Activated naive CD4-positive, alpha-beta T cell treated with anti-CD3 and anti-CD28 coated beads for 36 hours (primary cell): ENCODE measurements at places on chromosomes 3 and 15. TPM values are rescaled to one million over a fixed set of nuclear protein-coding genes. Genes with fewer than 3 reads are reported as not detected.

GRCh38 chr3:157147099-157147803 is 12.7 kb downstream of the CCNL1 start:
- no peak overlapping the region for H3K4me3 ChIP-seq
- H3K27ac ChIP-seq, result peak overlapping the region; percentile 67
- H3K27me3 ChIP-seq, result no peaks in the 10 kb centered on the region
- no peak for DNase-seq
- peaks cover 42% of the 10 kb centered on the region for H3K4me1 ChIP-seq
- H3K36me3 ChIP-seq, result peaks cover 55% of the 10 kb centered on the region

The TEX55 gene
- total RNA-seq, result not detected

- H3K36me3 ChIP-seq, result no peaks in the 10 kb centered on the region
- DNase-seq, result no peak
- H3K27ac ChIP-seq, result no peak overlapping the region
- no peaks in the 10 kb centered on the region for H3K4me1 ChIP-seq
- H3K4me3 ChIP-seq, result no peak overlapping the region
Observed at GRCh38 chr3:169454823-169455222, 208.7 kb downstream of the MECOM start.

The GUCA1C gene
- not detected for total RNA-seq

The ZNF662 gene
- total RNA-seq, result 1.2 TPM

DNA sequence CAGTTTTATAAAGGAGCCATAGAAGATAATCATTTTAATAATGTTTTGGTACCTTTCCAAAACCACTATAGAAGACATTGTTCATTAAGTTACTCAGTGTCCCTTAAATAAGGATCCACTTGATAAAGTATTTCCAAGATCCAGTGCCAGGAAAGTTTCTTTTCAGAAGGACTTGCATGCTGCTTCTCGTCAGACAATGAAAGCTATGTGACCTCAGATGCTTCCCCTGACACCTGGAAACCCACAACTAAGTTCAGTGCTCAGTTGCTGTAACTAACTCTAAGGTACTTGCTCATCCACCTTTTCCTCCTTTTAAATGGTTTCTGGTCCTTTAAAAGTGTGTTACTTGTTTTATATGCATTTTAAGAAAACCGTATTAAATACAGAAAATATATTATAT is 7.3 kb downstream of the SSR3 start:
- no peak for DNase-seq
- peaks cover 36% of the 10 kb centered on the region for H3K4me1 ChIP-seq
- H3K27me3 ChIP-seq, result no peaks in the 10 kb centered on the region
- peaks cover 42% of the 10 kb centered on the region for H3K36me3 ChIP-seq

The NDUFB5 gene
- 148 TPM for total RNA-seq

GRCh38 chr3:165903885-165904630 is 66.8 kb upstream of the BCHE start:
- no peaks in the 10 kb centered on the region for H3K36me3 ChIP-seq
- DNase-seq, result no peak
- H3K4me3 ChIP-seq, result no peak overlapping the region

GRCh38 chr15:61264986-61265385 is 35.9 kb upstream of the RORA start:
- H3K36me3 ChIP-seq, result peaks cover 3% of the 10 kb centered on the region
- no peak overlapping the region for H3K4me3 ChIP-seq
- H3K27me3 ChIP-seq, result peaks cover 15% of the 10 kb centered on the region
- no peak overlapping the region for H3K27ac ChIP-seq
- H3K4me1 ChIP-seq, result no peaks in the 10 kb centered on the region

GRCh38 chr15:79434361-79434760 is 2.2 kb downstream of the MINAR1 start:
- no peak overlapping the region for H3K4me3 ChIP-seq
- H3K27ac ChIP-seq, result no peak overlapping the region
- H3K4me1 ChIP-seq, result peaks cover 11% of the 10 kb centered on the region
- no peak for DNase-seq

DNA sequence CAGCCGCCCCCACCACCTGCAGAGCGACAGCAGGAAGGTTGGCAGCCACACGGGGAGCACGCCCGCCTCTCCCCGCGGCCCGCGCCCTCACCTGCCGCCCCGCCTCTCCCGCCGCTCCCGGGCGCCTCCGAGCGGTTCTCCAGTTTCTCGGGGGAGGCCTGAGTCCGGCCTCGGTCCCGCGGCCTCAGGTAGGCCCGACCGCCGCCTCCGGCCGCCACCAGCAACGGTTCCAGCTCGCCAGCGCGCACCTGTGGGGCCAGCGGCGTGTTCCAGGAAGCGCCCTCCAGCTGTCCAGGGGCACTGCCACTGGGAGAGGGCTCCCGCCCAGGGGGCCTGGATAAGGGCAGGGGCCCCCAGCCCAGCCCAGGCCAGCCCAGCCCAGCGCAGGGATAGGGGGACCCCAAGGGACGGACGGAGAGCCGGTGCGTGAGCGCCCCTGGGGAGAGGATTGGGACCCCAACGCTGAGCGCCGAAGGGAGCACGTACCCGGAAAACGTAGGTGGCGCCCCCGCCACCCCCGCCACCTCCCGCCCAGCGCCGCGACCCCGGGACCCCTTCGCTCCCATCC is 2.2 kb downstream of the LTK start:
- H3K4me1 ChIP-seq, result peaks cover 19% of the 10 kb centered on the region
- peaks cover 5% of the 10 kb centered on the region for H3K36me3 ChIP-seq
- H3K27me3 ChIP-seq, result peaks cover 32% of the 10 kb centered on the region
- no peak overlapping the region for H3K27ac ChIP-seq

The HYPK gene
- total RNA-seq, result 21.1 TPM

The GNAT1 gene
- not detected for total RNA-seq

- H3K4me3 ChIP-seq, result no peak overlapping the region
- H3K27ac ChIP-seq, result peak overlapping the region; percentile 78
- no peaks in the 10 kb centered on the region for H3K27me3 ChIP-seq
- peaks cover 8% of the 10 kb centered on the region for H3K36me3 ChIP-seq
- peaks cover 39% of the 10 kb centered on the region for H3K4me1 ChIP-seq
- DNase-seq, result peak; percentile 94
Observed at GRCh38 chr15:92803852-92804609, 96.1 kb upstream of the CHD2 start.

DNA sequence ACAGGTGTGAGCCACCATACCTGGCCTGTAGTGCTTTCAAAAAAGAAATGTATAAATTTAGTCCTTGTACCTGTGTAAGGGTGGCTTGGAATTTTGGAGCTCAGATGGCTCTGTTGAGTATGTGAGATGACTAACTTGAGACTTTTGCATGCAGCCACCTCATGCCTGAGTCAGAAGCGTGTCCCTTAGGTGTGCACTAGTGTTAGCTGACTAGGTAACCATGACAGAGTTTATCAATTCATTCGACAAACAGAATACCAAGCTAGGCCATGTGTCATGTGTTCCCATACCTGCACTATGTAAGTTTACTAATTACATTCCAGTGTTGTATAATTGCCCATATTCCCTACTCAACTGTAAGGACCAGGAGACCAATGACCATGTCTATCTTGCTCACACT is 4.0 kb upstream of the ZNF639 start:
- H3K36me3 ChIP-seq, result peaks cover 2% of the 10 kb centered on the region
- H3K27ac ChIP-seq, result no peak overlapping the region
- no peak overlapping the region for H3K4me3 ChIP-seq

DNA sequence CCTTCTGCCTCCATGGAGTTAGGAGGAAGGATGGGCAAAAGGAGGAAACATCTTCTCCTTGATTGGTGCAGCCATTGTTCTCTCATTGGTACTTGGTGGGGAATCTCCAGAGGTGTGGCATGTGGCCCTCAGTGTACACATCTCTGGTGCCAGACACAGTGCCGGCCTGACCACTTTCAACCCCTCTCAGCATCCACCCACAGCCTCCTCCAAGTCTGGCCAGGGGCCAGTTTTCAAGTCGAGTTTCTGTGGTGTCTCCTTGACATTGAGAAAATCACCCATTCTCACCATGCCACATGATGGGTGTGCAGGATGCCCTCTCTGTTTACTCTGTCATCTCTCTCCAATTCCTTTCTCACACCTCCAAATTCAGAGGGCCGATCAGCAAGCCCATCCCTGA is 12.8 kb upstream of the FSIP1 start:
- no peak for DNase-seq
- H3K36me3 ChIP-seq, result no peaks in the 10 kb centered on the region
- no peak overlapping the region for H3K27ac ChIP-seq
- H3K4me3 ChIP-seq, result no peak overlapping the region

DNA sequence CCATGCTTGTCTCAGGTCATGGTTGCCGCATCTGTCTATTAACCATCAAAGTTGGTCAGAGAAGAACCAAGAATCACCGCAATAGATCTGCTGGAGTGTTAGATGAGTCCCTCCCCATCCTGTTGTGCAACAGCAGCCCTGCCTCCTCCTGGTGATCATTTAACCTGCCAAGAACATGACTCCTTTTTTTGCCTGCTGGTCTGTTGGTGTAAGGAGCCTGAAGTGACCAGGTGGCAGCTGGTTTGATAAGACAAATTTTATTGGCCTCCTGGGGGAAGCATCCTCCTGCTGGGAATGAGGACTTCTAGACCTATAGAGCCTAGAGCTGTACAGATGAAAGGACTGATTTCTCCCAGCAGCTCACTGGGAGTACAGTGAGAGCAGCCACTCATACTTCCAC is 43.5 kb upstream of the RAF1 start:
- DNase-seq, result no peak
- no peaks in the 10 kb centered on the region for H3K27me3 ChIP-seq
- H3K4me3 ChIP-seq, result no peak overlapping the region
- H3K4me1 ChIP-seq, result no peaks in the 10 kb centered on the region
- no peaks in the 10 kb centered on the region for H3K36me3 ChIP-seq
- no peak overlapping the region for H3K27ac ChIP-seq

DNA sequence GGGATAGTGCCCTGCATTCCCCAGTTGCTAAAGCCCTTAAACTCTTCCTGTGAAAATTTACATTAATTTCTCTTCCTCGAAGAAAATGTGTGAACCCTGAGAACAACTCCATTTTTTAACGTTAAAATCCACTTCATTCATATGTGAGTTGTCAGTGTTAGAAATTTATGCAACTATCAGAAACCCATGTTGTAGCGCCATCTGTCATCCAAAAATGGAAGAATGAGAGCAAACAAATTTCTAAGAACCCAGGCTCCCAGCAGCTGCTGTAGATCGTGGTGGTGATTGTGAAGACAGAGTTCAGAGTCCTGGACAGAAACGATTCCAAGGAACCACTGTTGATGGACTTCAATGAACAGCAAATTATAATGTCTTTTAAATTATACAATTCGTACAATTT is 179.7 kb upstream of the NDN start:
- no peak for DNase-seq
- H3K4me3 ChIP-seq, result no peak overlapping the region
- no peaks in the 10 kb centered on the region for H3K4me1 ChIP-seq

- no peak overlapping the region for H3K27ac ChIP-seq
- peaks cover 44% of the 10 kb centered on the region for H3K36me3 ChIP-seq
- no peaks in the 10 kb centered on the region for H3K27me3 ChIP-seq
- no peak for DNase-seq
Observed at GRCh38 chr3:146537603-146538002, 6.8 kb downstream of the PLSCR1 start.

- no peaks in the 10 kb centered on the region for H3K36me3 ChIP-seq
- H3K27me3 ChIP-seq, result peaks cover 15% of the 10 kb centered on the region
- H3K4me3 ChIP-seq, result no peak overlapping the region
- no peak overlapping the region for H3K27ac ChIP-seq
- H3K4me1 ChIP-seq, result peaks cover 28% of the 10 kb centered on the region
Observed at GRCh38 chr3:70855149-70855548, 542.7 kb upstream of the MDFIC2 start.

The GOLGA6L7 gene
- not detected for total RNA-seq

- H3K4me1 ChIP-seq, result no peaks in the 10 kb centered on the region
- H3K4me3 ChIP-seq, result no peak overlapping the region
- peaks cover 1% of the 10 kb centered on the region for H3K27me3 ChIP-seq
- no peaks in the 10 kb centered on the region for H3K36me3 ChIP-seq
- no peak overlapping the region for H3K27ac ChIP-seq
Observed at GRCh38 chr15:69554279-69554961, 101.8 kb downstream of the RPLP1 start.

The GP5 gene
- 0.62 TPM for total RNA-seq

The SLC22A14 gene
- total RNA-seq, result not detected

- no peak overlapping the region for H3K4me3 ChIP-seq
- no peak for DNase-seq
- H3K27ac ChIP-seq, result no peak overlapping the region
- no peaks in the 10 kb centered on the region for H3K4me1 ChIP-seq
Observed at GRCh38 chr3:130386604-130387263, 41.3 kb downstream of the COL6A5 start.

- H3K4me1 ChIP-seq, result no peaks in the 10 kb centered on the region
- H3K36me3 ChIP-seq, result no peaks in the 10 kb centered on the region
- H3K4me3 ChIP-seq, result no peak overlapping the region
- H3K27me3 ChIP-seq, result no peaks in the 10 kb centered on the region
- no peak for DNase-seq
- no peak overlapping the region for H3K27ac ChIP-seq
Observed at GRCh38 chr3:182393830-182394367, 399.4 kb upstream of the ATP11B start.

GRCh38 chr15:40092979-40093869 is 15.5 kb downstream of the BMF start:
- no peaks in the 10 kb centered on the region for H3K36me3 ChIP-seq
- no peak overlapping the region for H3K27ac ChIP-seq
- H3K27me3 ChIP-seq, result no peaks in the 10 kb centered on the region
